ENCODE measurements at places on chromosomes 12 and 14. TPM values are rescaled to one million over a fixed set of nuclear protein-coding genes. Genes with fewer than 3 reads are reported as not detected.

NEUROD4 gene
- not detected for total RNA-seq

SLC39A2 gene
- not detected for total RNA-seq

DNA sequence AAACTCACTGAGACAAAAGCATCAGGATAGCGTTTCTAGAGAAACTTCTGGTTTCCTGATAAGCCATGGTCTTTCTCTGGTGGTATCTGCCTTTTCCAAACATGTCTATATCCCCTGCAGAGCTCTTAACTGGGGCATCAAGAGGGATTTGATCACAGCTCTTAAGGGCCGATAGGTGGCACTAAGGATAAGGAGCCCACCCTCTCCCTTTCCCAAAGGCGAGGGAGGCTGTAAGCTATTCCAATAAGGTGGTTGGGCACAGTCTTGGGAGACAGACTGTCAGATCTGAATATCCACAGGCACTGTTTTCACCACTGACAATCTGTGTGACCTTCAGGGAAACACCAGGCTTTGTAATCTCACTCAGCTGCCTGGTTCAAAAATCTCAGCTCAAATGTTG lies 206.0 kb downstream of the ADGRD1 start:
- DNase-seq = no peak

DNA sequence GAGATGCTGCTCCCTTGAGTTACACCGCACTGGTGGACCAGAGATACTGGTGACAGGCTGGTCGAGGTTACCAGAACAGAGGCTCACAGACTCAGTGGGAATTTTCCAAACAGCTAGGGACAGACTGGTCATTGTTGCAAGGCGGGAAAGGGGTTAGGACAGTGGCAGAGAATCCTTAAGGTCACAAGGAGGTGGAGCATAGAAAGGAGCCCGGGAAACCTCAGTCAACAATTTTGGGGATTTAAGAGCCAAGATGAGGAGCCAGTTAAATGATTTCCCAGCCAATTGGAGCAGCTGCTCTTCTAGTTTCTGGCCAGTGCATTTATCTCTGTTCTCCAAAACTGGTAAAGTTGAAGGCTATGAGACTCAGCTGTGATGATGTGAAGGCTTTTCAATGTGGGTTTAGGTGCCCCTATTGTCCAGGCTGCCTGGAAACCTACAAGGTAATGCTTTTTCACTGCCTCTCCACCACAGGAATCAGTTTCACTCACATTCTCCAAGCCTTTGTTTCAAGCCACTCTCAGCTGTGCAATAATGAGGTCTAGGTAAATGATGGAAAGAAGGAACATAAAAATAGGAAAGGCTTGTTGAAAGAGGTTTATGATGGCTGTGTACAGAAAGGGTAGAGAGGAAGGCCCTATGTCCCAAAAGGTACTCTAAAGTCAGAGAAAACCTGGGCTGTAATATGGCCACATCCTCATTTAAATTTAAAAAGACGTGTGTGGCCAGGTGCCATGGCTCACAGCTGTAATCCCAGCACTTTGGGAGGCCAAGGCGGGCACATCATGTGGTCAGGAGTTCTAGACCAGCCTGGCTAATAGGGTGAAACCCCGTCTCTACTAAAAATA lies 7.0 kb upstream of the TNS2 start:
- no peak for DNase-seq

DNA sequence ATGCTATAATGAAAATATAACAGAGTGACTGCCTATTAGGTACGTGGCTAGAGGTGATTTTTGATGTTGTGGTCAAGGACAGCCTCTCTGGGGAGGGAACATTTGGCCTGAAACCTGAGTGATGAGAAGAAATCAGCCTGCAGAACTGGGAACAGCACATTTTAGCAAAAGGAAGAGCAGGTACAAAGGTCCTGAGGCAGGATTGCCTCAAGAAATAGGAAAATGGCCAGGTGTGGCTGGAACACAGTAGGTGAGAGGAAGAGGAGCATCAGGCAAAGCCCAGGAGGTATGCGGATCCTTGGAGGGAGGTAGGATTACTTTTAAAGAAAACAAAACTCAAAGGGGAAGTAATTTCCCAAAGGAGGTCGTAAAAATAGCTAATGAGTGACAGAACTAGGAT lies 582.9 kb downstream of the MED13L start:
- no peak for DNase-seq

Measured in cardiac septum (tissue), 1 donor.